Common myeloid progenitor, CD34-positive (primary cell): ENCODE measurements at places on chromosomes 2 and 18.

DNA sequence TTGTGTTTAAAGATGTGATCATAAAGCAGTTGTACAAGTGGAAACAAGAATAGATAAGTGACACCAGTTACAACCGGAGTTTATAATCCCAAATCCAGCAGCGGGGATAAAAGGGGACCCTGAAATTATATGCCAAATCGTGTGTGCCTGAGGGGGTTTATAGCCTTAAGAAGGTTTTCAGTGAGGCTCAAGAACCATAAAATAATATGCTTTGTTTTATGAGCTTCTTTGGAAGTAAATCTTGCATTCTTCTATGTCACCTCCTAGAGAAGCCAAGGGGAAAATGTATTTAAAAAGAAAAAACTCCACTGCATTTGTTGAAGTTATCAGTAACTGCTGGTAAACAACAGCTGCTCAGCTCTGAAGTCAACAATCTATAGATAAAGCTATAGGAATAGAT is 25.8 kb upstream of the MAP3K20 start:
- no peak for DNase-seq

DNA sequence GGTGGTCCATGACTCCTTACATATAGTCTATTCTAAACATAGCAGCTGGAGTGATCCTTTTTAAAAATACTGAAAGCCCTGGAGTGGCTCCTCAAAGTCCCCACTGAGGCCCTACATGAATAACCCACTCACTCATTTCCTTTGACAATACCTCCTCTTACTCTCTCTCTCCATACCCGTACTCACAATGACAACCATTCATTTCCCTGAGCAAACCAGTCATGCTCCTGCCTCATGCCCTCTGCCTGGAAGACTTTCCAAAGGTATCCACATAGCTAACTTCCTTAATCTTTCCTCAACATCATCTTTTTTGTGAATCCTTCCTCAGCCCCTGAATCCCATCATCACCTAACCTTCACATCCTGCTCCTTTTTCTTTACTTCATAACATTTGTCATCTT is 102.6 kb downstream of the BAZ2B start:
- no peak for DNase-seq

DNA sequence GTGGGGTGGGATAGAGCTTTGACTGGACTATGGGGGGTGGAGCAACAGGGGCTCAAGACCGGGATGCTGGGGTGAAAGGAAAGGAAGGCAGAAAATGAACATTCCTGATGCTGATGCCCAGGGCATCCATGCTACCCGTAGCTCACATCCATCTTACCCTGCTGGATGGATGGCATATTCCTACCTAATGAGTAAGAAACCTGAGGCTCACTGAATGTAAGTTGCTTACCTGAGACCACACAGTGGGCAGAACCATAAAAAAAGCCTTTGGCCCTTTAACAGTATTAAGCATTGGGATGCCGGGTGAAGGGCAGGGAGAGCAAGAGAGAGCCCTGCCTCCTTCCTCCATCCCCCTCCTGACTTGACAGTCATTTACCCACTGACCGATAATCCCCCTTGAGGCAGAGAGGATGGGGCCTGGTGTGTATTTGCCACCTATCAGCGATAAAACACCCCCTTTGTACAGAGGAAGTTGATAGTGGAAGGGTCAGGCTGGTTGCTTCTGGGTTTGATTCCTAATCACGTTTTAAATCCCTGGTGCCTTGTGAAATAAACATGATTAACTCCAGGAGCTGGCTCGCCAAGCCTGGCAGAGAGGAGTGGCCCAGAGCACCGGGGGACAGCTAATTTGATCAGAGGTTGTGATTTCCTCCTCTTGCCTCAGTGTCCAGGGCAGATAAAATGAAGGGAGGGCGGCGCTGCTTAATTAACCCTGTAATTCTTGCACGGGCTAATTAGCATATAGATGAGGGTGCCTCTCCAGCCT is 105.9 kb upstream of the HS6ST1 start:
- DNase-seq = peak; percentile 30

- DNase-seq = no peak
These were observed 244.5 kb upstream of the EPHA4 start for GRCh38 chr2:221816566-221816965.

DNA sequence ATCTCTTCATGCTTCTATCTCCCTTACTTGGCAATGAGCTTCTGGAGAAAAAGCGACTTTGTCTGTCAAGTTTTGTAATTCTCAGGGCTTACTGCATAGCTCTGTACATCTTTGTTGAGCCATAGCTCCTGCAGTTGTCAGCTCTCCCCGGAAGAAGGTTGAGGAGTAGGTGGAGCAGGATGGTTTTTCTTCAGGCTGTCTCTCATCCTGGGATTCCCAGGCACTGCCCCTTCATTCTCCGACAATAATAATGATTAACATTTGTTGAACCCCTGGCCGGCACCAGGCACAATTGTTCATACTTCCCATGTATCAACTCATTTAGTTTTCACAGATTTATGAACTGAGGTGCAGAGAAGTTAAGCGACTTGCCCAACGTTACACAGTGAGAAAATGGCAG is 23.5 kb upstream of the RHOB start:
- DNase-seq = no peak

GRCh38 chr2:240637901-240638345 is 12.6 kb downstream of the GPR35 start:
- DNase-seq = no peak
